ENCODE measurements at places on chromosomes 3 and 15.
A peak's percentile ranks its signal among the peaks of the same experiment; 100 is the strongest.

- no peak for DNase-seq
Measured at GRCh38 chr3:30598668-30599545, 7.5 kb upstream of the TGFBR2 start.

DNA sequence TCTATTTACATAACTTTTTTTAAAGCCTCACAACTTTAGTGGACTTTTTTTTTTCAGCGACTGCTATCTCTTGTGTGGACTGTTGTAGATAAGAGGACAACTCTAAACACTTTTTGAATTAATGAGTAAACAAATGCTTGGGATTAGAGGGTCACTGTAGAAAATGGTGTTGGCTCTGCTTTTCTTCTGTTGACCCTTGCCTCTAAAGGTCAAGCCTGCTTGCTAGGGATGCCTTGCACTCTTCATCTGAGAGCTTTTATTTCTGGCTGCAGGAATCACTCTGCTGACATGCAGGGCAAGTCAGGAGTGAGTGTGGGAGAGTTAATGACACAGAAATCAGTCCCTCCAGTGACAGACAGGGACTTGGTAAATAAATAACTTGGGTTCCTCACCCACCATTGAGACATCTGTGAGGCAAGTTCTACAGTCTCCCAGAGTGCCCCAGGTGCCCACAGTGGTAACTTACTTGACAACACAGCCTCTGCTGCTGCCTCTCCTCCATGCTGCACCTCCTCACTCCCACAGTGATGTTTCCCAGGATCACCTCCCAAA is 390.1 kb downstream of the IL20RB start:
- DNase-seq: no peak

DNA sequence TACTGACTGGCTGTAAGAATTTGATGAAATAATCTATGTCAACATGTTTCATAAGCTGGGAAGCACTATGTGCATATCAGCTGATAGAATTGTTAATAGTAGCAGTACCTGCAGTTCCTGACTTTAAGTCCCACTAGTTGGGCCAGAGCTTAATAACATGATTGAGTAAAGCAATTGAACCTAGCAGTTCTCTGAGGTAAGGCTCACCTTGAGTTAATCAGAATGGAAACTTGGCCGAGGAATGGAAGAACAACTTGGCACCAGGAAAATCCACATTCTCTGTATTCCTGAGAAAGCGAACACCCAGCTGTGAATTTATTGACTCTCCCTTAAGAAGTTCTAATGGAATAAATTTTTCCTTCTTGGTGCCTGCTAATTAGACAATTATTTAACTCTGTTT is 262.6 kb downstream of the IGSF11 start:
- no peak for DNase-seq

- no peak for DNase-seq
Measured at GRCh38 chr3:55333923-55334322, 153.2 kb downstream of the WNT5A start.

DNA sequence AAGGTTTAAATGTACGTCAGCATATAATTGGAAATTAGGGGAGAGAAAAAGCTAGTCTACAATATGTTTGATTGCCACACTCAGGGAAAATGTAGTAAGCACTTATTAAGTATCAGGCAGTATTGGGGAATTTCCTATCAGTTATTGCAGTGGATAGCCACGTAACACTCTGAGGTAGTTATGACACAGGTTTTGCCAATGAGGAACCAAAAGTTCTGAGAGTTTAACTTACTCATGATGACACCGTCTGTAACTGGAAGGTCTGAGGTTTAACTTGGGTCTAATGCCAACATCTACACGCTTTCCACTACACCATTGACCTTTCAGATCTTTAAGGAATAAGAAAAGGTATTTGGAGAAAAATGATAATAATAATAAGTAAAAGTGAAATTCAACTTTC is 89.5 kb downstream of the ZMAT3 start:
- DNase-seq: no peak

GRCh38 chr3:123753286-123753685 is 130.8 kb downstream of the MYLK start:
- DNase-seq: no peak

DNA sequence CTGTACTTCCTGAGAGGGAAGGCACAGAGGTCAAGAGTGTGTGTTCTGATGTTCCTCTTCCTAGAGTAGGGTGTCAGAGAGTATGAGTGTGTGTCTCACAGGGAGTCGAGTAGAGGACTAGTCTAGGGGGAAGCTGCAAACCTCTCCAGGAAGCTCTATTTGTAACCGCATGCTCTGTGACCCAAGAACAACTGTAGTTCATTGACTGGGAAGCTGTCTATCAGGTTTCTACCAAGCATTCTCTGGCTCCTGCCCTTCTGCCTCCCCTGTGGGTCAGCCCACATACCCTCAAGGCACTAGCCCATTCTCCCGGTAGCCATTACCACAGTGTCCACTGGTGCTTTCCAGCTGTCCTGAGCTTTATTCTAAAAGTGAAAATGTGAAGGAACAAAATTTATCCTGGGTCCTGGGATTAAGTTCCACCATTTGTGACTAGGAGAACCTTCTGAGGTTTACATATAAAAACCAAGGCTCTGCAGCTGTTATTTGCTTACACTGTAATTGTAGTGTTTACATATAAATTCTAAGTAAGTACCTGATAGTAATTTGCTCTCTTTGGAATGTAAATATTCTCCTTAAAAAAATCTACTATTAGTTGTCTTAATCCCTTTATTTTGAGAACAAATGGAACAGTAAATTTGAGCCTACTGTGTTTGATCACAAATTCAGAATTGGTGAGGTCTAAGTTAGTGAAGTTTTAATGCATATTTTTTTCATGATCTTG is 40.7 kb downstream of the MYRIP start:
- DNase-seq: no peak

DNA sequence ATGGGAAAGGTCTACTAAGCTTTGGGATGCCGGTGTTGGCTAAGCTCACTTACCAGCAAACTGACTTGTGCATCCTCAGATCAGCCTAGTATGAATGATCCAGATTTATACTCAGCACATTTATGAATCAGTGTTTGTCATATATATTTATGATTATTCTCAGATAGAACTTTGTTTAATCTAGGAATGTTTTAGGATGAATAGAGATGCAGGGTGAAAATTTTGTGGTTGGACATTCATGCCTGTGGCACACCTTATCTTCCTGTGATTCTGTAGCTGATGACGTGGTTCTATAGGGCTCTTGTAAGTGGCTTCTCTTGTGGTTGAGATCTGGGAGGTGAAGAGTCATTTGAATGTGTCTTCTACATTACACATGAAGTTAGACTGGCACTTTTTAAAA is 11.4 kb downstream of the CDIN1 start:
- no peak for DNase-seq

- no peak for DNase-seq
Measured at GRCh38 chr15:66505818-66506217, 692 bp downstream of the ZWILCH start.

GRCh38 chr3:127739347-127740135 is 66.8 kb downstream of the ABTB1 start:
- DNase-seq: no peak

- no peak for DNase-seq
Measured at GRCh38 chr15:40087991-40088928, 20.4 kb downstream of the BMF start.

GRCh38 chr15:99142562-99142961 is 37.7 kb downstream of the SYNM start:
- no peak for DNase-seq

DNA sequence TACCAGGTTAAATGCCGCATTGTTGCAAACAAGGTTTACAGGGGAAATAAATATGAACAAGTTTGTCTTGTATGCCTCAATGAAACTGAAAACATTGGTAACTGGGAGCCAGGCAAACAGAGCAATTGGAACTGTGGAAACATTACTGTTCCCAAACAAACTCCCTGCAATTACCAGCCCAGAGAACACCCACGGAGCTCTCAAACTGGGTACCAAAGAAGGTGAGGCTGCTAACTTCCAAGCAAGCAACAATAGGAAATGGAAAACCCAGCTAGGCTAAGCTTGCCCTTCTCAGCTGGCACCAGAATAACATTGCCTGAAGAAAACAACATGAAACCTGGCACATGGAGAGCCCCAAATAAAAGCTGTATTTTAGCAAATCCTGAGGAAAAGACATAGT is 218.9 kb upstream of the THRB start:
- DNase-seq: no peak

DNA sequence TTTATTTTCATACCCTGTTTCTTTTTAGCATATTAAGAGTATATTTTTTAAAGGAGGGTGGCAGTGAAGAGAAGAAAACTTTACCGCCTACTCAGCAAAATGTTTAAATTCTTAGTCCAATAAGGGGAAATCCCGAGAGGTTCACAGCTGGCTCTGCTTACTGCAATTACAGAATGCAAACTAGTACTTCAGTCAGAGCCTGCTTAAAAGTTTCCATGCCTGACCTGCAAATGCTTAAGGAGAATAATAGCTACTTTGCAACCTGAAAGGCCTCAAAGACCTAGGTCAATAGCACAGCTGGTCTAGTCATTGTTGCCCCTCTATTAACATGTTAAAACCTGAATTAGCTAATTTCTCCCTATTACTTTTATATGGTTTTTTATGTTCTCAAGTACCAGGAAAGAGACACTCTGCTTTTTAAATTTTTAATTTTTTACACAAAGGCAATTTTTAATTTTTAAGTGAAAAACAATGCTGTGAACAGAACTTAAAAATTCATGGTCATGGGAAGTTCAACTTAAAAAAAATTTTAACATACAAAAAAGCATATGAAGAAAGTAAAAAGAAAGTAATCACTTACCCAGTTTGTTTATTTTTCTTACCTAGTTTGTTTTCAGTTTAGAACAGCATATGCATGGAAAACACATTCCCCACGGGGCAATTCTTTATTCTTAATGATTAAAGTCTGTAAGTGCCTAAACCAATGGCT is 79.2 kb downstream of the P3H2 start:
- DNase-seq: no peak

DNA sequence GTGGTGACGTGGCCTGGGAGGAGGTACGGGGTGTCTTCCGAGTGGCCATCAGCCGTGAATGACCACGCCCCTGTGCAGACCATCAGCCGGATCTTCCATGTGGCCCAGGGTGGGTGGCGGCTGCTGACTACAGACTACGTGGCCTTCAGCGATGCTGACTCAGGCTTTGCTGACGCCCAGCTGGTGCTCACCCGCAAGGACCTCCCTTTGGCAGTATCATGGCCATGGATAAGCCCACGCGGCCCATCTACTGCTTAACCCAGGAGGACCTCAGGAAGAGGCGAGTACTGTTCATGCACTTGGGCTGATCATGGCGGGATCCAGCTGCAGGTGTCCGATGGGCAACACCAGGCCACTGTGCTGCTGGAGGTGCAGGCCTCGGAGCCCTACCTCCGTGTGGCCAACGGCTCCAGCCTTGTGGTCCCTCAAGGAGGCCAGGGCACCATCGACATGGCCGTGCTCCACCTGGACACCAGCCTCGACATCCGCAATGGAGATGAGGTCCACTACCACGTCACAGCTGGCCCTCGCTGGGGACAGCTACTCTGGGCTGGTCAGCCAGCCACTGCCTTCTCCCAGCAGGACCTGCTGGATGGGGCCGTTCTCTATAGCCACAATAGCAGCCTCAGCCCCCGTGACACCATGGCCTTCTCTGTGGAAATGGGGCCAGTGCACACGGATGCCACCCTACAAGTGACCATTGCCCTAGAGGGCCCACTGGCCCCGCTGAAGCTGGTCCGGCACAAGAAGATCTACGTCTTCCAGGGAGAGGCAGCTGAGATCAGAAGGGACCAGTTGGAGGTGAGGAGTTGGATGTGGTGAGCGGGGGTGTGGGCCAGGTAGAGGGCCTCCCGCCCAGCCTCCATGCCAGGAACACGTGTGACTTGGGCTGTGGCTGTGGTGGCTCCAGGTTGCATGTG is 178.4 kb downstream of the TBC1D2B start:
- no peak for DNase-seq

DNA sequence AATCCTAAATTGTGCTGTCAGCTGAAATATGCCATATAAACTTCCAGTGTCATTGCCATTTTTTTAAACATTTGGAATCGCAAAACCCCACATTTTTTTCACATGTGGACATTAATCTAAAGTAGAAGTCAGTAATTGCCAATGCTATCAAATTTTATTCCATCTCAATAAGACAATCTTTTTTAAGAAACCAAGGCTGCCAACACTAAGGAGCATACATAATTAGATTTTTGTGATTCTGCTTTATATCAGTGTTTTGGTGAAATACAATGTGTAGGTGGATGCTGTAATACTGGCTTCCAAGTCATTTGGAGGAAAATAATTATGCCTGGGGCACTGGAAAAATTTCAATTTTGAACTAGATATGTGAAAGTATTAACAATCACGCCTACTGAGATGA is 256.7 kb downstream of the ZPLD1 start:
- DNase-seq: no peak

- no peak for DNase-seq
Measured at GRCh38 chr3:101950510-101950909, 101.2 kb downstream of the NFKBIZ start.

DNA sequence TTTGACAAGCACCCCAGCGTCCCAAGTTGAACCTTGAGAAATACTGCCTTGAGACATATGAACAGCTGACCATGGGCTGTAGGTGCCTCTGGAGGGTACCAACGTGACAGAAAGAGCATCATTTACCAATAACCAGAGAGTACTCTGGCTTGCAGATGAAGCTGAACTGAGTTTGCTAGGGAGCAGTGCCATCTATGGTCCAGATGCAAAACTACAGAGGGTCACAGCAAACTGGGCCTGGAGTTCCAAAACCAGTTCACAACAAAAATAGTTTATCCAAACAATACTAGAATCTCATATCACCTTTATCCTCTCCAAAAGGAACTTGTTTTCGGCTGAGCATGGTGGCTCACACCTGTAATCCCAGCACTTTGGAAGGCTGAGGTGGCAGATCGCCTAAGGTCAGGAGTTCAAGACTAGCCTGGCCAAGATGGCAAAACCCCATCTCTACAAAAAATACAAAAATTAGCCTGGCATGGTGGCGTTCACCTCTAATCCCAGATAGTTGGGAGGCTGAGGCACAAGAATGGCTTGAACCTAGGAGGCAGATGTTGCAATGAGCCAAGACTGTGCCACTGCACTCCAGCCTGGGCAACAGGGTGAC is 69.3 kb downstream of the CHAC1 start:
- peak; percentile 17 for DNase-seq

- DNase-seq: no peak
Measured at GRCh38 chr3:161415506-161416231, 44.4 kb upstream of the SPTSSB start.

Data from GM18507 (cell line).